ENCODE measurements at places on chromosomes 6 and 20. TPM values are rescaled to one million over a fixed set of nuclear protein-coding genes. Genes with fewer than 3 reads are reported as not detected.

ZBTB24 gene
- 2.3 TPM for total RNA-seq

NRN1 gene
- 1.8 TPM for total RNA-seq

LPIN3 gene
- 32.2 TPM for total RNA-seq

ERVFRD-1 gene
- total RNA-seq, result 0.08 TPM

MARCKS gene
- 8.1 TPM for total RNA-seq

ADAM33 gene
- 0.48 TPM for total RNA-seq

PHF10 gene
- total RNA-seq, result 19.6 TPM

BMP7 gene
- total RNA-seq, result 0.38 TPM

LY6G6D gene
- not detected for total RNA-seq

SAMHD1 gene
- total RNA-seq, result 22.5 TPM

NFYA gene
- 7.7 TPM for total RNA-seq

HLA-B gene
- 291 TPM for total RNA-seq

TMEM244 gene
- total RNA-seq, result not detected

SLC17A3 gene
- 10.4 TPM for total RNA-seq

FAM209B gene
- not detected for total RNA-seq

ORC3 gene
- 6.3 TPM for total RNA-seq

CST7 gene
- 0.38 TPM for total RNA-seq

PRR18 gene
- 2.0 TPM for total RNA-seq

IL17F gene
- not detected for total RNA-seq

DEFB132 gene
- total RNA-seq, result 0.15 TPM

UNC5CL gene
- total RNA-seq, result 9.3 TPM

ZNF391 gene
- 0.10 TPM for total RNA-seq

CAPN11 gene
- 0.18 TPM for total RNA-seq

LRRC1 gene
- 1.0 TPM for total RNA-seq

RPS6KA2 gene
- 12.4 TPM for total RNA-seq

WFDC12 gene
- total RNA-seq, result not detected

HSPA12B gene
- 1.4 TPM for total RNA-seq

BTNL2 gene
- not detected for total RNA-seq

DLK2 gene
- total RNA-seq, result not detected

MUC21 gene
- not detected for total RNA-seq

ISM1 gene
- total RNA-seq, result 3.1 TPM

MYT1 gene
- not detected for total RNA-seq

SYNDIG1 gene
- not detected for total RNA-seq

PACRG gene
- 1.8 TPM for total RNA-seq

ZFP57 gene
- not detected for total RNA-seq

PRPF6 gene
- total RNA-seq, result 24.2 TPM

PPARD gene
- total RNA-seq, result 10.8 TPM

PXT1 gene
- 0.10 TPM for total RNA-seq

BCL2L1 gene
- 35.0 TPM for total RNA-seq

MCCD1 gene
- not detected for total RNA-seq

Data from left lobe of liver (tissue), 2 donors.